ENCODE measurements at places on chromosomes 3 and 15.

DNA sequence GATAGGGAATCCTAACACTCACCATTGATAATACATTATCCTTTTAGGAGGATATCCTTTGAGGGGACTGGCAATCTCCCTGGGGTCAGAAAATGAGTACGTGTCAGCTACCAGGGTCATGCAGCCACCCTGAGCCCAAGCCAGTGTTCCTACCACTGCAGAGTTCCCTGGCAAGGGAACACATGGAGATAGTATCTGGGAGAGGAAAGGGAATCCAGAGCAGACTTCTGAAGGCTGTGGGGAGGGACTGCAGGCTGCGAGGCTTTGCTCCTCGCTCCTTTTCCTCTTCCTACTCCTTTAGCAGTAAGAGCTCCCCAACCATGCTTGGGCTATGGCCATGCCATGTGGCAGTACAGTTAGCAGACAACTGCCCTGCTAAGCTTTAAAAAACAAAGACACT is 62.9 kb upstream of the TJP1 start:
- DNase-seq: no peak

DNA sequence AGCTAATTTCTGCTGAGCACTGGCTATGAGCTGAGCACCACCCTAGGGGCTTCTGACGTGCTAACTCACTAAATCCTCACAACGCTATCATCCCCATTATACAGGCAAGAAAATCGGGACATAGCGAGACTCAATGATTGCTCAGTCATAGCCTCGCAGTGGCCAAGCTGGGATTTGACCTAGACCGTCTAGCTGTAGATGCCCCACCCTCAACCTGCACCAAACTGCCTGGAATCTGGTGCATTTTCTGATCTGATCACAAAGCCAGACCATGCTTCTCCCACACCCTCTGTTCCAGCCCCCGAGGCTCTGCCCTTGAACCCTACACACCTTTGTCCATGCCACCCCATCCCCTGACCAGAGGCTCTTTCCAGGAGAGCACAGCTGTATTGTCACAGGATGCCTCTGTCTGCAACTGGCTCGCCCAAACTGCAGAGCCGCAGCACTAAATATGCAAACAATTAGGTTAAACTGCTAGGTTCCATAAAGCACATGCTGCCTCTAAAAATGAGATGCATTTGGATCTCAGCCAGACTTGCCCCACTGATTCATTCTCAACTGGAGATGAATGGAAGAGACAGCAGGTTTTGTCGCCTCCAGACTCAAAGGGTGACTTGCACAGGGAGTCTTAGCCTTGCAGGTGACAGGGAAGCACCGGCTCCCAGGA is 95.2 kb downstream of the NUP210 start:
- no peak for DNase-seq

DNA sequence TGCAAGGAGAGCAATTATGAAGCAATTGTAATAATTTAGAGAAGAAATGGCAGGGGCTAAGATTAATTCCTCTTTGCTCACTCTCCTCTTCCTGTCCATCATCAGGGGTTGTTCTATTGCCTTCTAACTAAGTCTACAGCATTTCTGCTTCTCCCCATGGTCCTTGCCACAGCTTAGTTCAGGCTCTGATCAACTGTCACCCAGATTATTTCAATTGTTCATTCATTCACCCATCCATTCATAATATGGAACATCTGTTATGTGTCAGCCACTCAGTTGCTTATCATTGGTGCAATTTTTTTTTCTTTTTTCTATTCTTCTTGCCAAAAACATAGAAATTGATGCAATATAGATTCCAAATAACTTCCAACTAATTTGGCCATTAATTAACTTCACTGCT is 93.2 kb downstream of the CD47 start:
- DNase-seq: no peak

GRCh38 chr15:38373016-38373415 is 80.9 kb upstream of the FAM98B start:
- no peak for DNase-seq

DNA sequence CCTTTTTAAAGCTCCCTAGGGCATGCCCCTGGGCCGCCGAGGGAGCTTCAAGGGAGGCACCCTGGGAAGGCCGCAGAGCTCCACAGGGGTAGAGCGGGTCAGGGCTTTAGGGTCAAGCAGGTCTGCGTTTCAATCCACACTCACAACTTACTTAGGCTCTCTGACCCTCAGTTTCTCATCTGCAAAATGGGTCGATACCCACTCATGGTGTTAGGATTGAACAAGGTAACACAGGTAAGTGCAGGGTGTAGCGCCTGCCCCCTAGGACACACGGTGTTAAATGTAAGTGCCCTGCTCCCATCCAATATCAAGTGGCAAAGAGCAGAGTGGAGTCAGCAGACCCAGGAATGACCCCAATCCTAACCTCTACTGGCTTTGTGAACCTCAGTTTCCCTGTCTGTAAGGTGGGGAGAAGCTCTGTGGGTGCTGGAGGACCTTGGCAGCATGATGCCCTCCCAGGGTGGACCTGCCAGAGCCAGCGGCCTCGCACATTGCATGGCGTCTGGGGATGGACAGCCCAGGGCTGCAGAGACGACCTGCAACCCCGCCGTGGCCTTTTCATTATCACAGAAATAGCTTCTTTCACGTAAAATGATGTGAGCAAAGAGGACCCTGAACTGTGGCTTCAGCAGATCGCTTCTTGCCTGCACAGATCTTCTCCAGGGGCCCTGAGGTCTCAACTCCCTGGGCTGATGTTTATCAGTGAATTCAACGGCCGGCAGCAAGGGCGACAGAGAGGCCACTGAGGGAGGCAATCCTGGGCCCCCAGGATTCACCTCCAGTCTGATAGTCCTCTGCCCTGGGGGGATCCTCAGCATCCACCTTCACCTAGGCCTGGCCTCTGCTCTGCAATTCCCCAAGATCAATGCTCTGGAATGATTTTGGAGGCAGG is 138.5 kb downstream of the CHSY1 start:
- no peak for DNase-seq

DNA sequence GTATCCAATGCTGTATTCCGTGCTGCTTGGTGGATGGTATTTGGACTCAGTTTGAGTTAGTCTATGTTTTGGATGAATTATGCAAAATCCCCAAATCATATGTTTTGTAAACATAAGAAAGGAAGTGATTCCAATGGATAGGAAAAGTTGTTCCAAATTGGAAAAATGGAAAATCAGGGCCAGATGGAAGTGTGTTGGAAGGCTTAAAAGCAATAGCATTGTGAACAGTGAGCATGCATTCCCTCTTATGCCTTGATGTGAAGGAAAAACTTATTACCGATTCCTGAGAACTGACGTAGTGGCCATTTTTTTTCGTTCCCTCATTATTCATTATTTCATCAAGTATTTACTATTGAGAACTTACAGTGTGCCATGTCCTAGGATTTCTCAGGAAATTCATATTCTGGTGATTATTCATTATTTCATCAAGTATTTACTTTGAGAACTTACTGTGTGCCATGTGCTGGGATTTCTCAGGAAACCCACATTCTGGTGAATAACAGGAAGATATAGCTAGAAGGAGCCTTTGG is 144.1 kb upstream of the TPRG1 start:
- no peak for DNase-seq

- DNase-seq: no peak
Measured at GRCh38 chr3:27076815-27077630, 292.2 kb downstream of the NEK10 start.

DNA sequence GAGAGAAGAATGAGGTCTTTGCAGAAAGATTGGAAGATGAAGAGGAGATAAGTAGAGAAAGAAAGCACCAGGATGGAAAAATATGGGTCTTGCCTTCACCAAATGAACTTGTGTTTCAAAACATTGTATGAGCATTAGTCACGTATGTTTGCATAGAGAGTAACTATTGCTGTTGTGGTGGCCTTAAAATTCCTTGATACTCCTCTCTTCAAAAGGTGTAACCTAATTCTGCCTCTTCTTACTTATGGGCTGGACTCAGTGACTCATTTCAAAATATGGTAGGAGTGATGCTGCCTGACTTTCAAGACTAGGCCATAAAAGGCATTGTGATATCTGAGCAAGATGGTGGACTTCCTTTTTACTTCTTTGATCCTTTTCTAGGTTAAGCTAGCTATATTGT is 228.7 kb upstream of the ZNF385D start:
- DNase-seq: no peak

GRCh38 chr3:134423153-134423552 is 48.9 kb upstream of the AMOTL2 start:
- no peak for DNase-seq

- no peak for DNase-seq
Measured at GRCh38 chr3:127078626-127079025, 95.7 kb downstream of the PLXNA1 start.

GRCh38 chr15:77870195-77871065 is 207.1 kb downstream of the TBC1D2B start:
- DNase-seq: peak; percentile 36

DNA sequence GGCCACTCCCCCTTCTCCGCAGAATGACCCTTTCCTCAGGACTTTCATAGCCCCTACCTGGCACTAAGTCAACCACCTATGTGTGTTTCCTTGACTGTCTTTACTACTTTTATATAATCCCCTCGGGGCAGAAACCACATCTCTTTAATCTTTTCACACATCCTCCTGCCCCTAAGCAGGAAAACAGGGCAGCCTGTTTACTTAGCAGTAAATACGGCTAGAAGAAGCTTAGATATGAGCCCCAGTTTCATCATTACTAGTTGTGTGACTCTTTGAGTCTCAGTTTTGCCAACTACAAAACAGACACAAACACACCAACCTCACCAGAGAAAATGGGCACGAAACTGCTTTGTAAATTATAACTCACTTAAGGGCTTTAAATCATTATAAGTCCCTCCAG is 98.3 kb downstream of the CYP19A1 start:
- no peak for DNase-seq

- DNase-seq: no peak
Measured at GRCh38 chr3:156792114-156792513, 34.0 kb upstream of the LEKR1 start.

- DNase-seq: no peak
Measured at GRCh38 chr15:34904527-34904926, 65.0 kb downstream of the AQR start.

- no peak for DNase-seq
Measured at GRCh38 chr3:142863010-142863817, 25.7 kb downstream of the PCOLCE2 start.

DNA sequence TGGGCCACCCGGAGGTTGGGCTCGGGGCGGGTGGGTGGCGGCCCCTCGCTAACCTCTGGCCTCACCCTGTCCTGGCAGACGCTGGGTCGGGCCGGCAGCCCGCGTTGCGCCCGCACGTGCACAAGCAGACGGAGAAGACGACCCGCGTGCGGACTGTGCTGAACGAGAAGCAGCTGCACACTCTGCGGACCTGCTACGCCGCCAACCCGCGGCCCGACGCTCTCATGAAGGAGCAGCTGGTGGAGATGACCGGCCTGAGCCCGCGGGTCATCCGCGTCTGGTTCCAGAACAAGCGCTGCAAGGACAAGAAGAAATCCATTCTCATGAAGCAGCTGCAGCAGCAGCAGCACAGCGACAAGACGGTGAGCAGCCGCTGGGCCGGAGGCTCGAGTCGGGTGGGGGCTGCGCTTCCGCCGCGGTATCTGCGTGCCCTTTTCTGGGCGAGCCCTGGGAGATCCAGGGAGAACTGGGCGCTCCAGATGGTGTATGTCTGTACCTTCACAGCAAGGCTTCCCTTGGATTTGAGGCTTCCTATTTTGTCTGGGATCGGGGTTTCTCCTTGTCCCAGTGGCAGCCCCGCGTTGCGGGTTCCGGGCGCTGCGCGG is 3.7 kb downstream of the ISL2 start:
- no peak for DNase-seq

GRCh38 chr3:126483321-126483761 is 7.7 kb upstream of the ZXDC start:
- no peak for DNase-seq

DNA sequence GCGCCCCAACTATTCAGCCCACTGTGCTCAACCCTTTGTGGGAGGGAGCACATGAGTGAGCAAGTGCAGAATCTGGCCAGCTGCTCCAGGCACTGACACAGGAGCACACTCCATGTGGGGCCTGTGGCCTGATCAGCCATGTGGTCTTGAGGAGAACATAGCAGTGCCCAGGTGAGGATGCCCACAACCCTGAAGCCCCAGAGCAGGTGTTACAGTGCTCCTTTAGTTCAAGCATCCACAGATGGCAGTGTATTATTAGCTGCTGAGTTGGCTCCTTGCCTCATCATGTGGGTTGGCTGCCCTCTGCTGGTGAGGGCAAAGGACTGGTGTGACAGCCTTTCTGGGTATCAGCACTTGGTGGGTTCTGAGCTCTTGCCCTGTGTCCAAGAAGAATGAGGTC is 1588.2 kb downstream of the SI start:
- peak; percentile 3 for DNase-seq

GRCh38 chr3:76651784-76652183 is 388.1 kb upstream of the ROBO2 start:
- no peak for DNase-seq

- DNase-seq: no peak
Measured at GRCh38 chr15:43412096-43412495, 41.2 kb downstream of the TUBGCP4 start.

DNA sequence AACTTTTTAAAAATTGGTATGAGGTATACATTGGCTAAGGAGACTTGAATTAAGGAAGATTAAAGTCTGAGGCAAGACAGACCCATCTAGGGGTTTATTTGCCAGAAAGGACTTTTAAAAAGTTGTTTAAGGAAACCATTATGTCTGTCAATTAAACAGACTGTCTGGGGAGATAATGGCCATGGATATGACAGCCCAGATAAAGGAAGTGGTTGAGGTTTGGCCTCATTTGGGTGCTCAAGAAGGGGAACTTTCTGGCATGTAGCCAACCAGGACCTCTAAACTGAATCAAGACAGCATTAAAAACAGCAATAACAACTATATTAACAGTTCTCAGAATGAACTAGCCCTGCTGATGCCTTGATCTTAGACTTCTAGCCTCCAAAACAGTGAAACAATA is 9.9 kb upstream of the CD200R1L start:
- peak; percentile 77 for DNase-seq

DNA sequence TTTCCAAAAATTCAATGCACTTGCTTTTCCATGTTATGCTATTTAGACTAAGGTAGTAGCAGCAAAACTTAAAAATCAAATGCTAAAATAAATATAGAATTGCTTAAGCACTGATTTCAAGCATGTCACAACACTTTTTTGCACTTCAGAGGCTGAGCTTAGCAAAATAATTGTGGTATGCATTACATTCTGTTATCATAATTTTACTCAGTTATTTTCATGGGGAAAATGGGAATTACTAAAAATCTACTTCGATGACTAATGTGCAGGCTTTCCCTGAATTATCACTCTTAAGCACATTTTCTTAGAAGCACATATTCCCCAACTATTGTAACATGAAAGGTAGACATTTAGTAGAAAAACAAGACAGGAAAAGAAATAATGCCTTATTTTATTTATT is 322.4 kb upstream of the CBLB start:
- DNase-seq: no peak

DNA sequence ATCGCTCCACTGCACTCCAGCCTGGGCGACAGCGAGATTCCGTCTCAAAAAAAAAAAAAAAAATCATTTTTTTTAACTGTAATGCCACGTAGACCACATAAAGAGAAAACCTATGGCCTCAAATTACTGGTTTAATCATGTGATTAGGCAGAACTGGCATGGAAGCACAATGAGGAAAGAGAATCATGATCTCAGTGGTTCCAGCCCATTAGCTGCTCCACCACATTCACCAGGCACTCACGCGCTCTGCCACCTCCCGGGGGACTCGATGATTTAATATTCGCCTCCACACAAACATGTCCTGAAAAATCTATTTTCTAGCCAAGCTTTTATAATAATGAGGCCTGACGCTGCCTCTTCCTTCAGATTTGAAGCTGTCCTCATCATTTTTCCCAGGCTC is 204.7 kb downstream of the TBL1XR1 start:
- no peak for DNase-seq

- DNase-seq: no peak
Measured at GRCh38 chr3:31226346-31226745, 306.4 kb upstream of the STT3B start.
